ENCODE measurements at places on chromosomes 1 and 21. TPM values are rescaled to one million over a fixed set of nuclear protein-coding genes. Genes with fewer than 3 reads are reported as not detected.

The SMIM11 gene
- total RNA-seq: 11.9 TPM

The MYCL gene
- total RNA-seq: 6.1 TPM

The GLIS1 gene
- total RNA-seq: 0.50 TPM

The CBR3 gene
- 2.0 TPM for total RNA-seq

The USH2A gene
- total RNA-seq: 0.39 TPM

GRCh38 chr1:236156512-236157208, 14.3 kb downstream of the GPR137B start:
- H3K4me1 ChIP-seq: peaks cover 17% of the 10 kb centered on the region
- H3K27me3 ChIP-seq: no peaks in the 10 kb centered on the region
- no peak for DNase-seq
- peaks cover 16% of the 10 kb centered on the region for H3K36me3 ChIP-seq
- no peak overlapping the region for H3K4me3 ChIP-seq

DNA sequence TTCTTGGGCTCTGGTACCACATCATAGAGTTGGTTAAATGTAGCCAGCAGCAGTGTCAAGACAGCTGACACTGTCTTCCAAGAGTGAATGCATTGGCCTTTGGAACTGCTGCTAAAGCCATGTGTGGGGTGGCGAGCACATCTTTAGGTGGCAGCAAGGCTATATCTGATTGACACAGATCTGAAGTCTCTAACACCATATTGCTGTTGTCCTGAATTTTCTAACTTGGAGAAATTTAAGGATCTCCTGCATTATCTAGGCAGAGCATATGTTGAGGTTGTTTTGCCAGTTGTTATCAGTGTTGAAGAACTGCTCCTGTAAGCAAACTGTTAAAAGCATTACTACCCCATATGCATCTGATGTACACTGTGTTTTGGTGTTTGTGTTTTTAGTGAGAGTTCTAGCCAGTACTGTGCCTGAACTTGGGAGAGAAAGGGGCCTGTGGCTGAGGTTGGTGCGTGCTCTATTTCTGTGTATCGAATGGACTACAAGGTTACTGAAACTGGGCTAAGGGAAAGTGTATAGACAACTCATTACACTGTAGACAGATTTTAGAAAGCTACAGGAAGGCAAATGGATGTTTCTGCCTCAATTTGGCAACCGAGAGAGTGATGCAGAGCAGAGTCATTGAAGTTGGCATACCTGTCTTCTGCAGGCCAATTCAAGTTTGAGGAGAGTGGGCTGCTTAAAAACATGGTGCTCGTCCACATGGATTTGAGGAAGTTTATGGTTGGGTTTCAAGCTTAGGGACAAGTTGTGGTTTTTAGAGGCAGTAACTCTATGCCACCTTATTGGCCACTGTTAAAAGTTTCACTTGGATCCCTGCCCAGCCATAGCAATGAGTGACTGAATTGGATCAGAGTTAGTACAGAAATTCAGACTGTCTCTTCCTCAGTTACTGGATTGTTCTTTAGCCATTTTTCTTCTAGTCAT, 16.9 kb downstream of the DYRK3 start:
- DNase-seq: no peak
- no peaks in the 10 kb centered on the region for H3K27me3 ChIP-seq
- no peak overlapping the region for H3K27ac ChIP-seq
- peaks cover 10% of the 10 kb centered on the region for H3K4me1 ChIP-seq

GRCh38 chr1:40081871-40082270, 15.2 kb downstream of the PPT1 start:
- H3K27ac ChIP-seq: no peak overlapping the region
- no peaks in the 10 kb centered on the region for H3K4me1 ChIP-seq
- no peak for DNase-seq
- no peaks in the 10 kb centered on the region for H3K27me3 ChIP-seq

GRCh38 chr1:91725989-91726721, 159.8 kb downstream of the TGFBR3 start:
- H3K4me3 ChIP-seq: no peak overlapping the region
- H3K4me1 ChIP-seq: peaks cover 10% of the 10 kb centered on the region
- no peaks in the 10 kb centered on the region for H3K36me3 ChIP-seq
- peak overlapping the region; percentile 67 for H3K27ac ChIP-seq
